Smooth muscle cell of the pulmonary artery (primary cell): ENCODE measurements at places on chromosomes 4 and X. TPM values are rescaled to one million over a fixed set of nuclear protein-coding genes. Genes with fewer than 3 reads are reported as not detected.

PNPLA4 gene
- 3.9 and 8.6 TPM in 2 replicates for total RNA-seq

SATL1 gene
- not detected in 2 replicates for total RNA-seq

GLRB gene
- total RNA-seq = 16.7 and 20.5 TPM in 2 replicates

SEL1L3 gene
- 116 and 206 TPM in 2 replicates for total RNA-seq

IGFBP7 gene
- total RNA-seq = 2,245 and 2,337 TPM in 2 replicates

TBC1D9 gene
- total RNA-seq = 43.7 and 45.7 TPM in 2 replicates

TDO2 gene
- 0.39 and 0.86 TPM in 2 replicates for total RNA-seq
